ENCODE measurements at places on chromosomes 6 and 20.

DNA sequence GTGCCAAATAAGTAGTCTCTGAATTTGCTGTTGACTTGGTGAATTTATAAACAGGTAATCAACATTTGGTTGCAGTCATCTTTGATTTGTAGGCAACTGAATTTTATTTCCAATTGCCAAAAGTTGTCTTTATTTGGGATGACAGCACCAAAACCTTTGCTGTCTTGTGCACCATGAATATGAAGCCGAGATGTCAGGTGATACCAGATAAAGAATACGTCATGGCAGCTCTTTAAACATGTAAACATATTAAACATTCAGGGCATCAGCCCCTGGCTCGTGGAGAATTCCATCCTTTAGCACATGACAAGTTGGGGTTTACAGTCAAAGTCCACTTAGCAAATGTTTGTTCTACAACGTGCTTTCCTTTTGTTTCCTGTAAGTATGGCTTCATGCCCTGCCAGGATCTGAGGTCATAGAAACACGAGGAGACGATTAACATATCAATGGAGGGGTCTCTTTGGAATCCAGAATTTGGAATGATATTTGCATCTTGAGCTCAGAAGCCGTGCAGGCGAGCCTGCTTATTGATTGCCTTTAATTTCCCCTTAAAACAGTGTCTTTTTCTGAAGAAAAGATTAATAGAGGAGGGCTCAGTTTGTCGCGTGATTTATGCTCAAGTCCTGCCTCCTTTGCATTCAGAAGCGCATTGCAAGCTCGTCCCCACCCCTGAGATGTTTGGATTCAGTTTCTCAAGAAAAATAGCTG is 170.2 kb upstream of the ZNF217 start:
- no peak for DNase-seq

DNA sequence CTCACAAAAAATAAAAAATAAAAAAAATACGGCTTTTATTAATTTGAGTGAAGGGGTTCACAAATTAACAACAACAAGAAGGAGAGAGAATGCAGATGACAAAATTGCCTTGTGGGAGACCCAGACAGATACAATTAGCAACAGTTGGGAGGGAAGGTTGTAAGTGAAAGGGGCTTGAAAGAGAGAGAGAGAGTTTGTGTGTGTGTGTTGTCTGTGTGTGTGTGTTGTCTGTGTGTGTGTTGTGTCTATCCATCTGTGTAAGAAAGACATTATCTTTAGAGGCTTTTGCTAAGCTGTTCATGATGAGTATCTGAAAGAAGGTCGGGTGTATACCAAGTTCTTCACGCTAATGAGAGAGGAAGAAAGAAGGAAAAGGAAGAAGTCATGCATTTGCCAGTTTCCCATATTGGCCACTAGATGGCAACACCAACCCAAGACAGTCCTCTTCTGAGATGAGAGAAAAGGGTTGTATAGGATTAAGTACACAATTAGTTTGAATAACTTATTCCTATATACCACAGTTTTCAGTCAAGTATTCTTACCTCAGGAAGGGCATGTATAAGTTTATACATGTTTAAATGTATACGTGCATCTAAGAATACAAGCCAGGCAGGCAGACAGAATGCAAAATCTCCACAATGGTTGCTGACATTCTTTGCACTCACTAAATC is 63.7 kb upstream of the CD2AP start:
- DNase-seq, result no peak

GRCh38 chr20:58706150-58706892 is 13.7 kb downstream of the NPEPL1 start:
- no peak for DNase-seq

GRCh38 chr20:60480950-60481742 is 522.9 kb downstream of the CDH26 start:
- no peak for DNase-seq

DNA sequence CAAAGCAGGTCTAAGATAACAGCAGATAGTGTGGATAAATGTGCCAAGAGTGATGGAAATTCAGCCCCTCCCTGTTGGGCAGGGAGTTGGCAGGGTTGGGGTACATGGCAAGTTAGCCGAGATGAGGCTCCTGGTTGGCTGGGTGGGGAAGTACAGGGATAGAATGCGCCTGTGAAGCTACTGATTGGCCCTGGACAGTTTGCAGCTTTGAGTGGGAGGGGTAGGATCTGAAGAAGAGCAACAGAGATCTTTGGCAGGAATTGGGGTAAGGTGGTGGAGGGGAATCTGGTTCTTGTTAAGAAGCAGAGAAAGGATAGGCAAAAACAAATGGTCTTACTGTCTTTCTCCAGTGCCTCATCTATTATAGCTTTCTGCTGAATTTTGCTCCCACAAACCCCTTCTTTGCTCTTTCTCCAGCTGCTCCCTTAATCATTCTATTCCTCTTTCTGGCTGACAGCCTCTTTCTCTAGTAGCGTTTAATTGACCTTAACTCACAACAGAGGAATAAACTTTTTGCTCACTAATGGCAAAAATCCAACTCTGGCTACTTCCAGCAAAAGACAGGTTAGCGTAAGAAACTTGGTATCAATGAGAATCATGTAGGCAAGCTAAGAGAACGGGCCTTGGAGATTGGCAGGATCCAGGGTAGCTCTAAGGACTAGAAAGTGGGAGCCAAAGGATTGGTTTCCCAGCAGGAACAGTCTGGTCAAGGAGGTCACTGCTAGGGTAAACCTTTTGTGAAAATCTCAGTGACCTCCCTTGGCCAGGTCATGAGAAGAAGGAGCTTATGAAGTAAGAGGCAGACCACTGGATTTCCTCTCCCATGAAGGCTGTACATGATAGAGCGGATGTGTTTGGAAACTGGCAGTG is 86.3 kb upstream of the CARMIL1 start:
- no peak for DNase-seq

DNA sequence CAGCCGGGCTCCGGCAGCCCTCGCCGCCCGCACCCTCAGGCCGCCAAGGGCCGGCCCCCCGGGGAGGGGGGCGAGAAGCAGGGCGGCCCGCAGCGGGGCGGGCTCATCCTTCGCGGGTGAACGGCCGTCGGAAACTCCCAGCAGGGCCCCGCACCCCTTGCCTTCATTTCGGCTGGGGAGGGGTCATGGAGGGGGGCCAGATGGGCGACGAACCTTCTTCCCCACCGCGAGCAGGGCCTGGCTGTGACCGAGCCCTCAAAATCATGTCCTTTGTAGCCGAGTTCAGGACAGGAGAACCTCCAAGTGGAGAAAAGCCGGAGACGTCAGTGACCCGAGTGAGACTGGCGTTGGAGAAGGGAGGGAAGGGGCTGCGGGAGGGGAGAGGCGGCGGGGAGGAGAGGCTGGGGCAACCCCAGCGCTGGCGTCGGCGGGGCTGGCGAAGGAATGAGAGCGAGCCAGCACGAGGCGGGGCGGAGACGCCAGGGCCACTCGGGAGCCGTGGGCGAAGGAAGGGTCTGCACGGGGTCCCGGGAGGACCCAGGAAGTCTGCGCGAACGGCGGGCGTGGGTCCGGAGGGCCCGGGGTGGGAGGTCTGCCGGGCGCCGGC is 571 bp upstream of the FOXC1 start:
- no peak for DNase-seq

- DNase-seq, result no peak
These were observed 21.0 kb downstream of the SLC13A3 start for GRCh38 chr20:46630306-46630705.

DNA sequence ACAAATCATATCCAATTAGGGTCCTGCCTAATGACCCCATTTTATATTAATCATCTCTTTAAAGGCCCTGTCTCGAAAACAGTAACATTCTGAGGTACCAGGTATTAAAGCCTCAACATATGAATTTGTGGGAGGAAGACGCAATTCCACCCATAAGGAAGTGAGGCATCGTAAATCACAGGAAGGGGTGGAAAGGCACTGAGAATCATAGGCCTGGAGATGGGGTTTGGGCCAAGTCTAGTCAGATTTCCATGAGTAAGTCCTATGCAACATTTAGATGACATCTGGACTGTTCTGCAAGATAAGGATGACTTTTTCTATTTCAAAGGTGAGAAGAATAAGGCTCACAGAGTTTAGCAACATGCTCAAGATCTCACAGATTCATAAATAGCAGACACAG is 534.0 kb downstream of the KHDRBS2 start:
- DNase-seq, result no peak

DNA sequence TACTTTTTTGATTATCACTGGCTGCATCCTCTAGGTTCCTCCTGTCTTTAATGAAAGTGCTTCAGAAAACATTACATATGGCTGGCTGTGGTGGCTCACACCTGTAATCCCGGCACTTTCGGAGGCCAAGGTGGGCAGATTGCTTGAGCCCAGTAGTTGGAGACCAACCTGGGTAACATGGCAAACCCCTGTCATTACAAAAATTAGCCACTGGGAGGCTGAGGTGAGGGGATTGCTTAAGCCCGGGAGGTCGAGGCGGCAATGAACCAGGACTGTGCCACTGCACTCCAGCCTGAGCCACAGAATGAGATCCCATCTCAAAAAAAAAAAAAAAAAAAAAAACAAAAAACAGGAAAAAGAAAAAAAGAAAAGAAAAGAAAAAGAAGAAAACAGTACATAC is 35.3 kb downstream of the BEND3 start:
- DNase-seq, result no peak

- no peak for DNase-seq
These were observed 178.0 kb upstream of the AFDN start for GRCh38 chr6:167648501-167649278.

GRCh38 chr20:3765171-3765882 is 2.2 kb downstream of the ADISSP start:
- DNase-seq, result no peak

DNA sequence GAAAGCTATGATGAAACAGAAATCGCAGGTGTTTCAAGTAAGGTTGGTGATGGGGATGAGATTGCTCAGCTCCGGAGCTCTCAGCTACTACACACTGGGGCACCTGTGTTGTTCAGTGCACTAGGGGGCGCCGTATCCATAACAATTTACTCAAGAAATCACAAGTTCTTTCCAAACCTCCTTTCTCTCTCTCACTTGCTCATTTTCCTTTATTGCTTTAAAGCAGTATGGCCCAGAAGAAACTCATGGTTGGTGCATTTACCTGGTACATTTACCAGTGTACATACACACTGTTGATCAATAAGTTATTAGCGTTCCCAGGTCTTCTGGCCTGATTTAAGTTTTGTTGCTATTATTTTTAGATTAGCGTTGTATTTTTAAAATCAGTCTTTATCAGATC is 235.2 kb upstream of the TAB2 start:
- peak; percentile 73 for DNase-seq

GRCh38 chr6:8627085-8627861 is 191.9 kb upstream of the SLC35B3 start:
- DNase-seq, result no peak

DNA sequence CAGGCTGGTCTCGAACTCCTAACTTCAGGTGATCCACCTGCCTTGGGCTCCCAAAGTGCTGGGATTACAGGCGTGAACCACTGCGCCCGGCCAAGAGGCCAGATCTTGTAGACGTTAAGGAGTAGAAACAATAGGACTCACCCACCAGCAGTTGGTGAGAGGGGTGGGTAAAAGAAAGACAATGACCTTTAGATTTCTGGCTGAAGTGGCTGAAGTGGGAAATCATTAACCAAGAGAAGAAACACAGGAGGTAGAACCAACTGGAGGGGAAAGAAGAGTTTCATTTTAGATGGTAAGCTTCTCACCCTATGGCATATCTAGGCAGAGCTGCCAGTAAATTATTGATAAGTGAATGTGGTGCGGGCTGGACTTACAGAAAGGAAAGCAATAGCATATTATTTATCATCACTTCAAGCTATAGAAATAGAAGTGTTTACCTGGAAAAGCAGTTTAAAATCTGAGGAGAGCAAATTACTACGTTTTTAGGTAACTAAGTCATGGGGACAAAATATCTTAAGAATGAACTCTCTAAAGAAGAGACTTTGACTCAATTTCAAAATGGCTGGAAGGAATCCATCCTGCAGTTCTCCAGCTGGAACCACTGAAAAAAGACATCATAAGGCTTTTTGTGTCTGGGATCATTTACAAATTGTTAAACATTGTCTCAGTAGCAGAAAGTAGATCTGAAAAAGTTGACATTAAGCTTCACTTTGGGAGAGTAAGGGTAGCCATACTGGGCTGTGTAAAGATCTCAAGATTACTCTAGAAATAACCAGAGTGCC is 109.6 kb downstream of the ALDH8A1 start:
- DNase-seq, result no peak

- DNase-seq, result no peak
These were observed 234.2 kb upstream of the SULF2 start for GRCh38 chr20:48019496-48019895.

- no peak for DNase-seq
These were observed 19.1 kb upstream of the HLA-DQB1 start for GRCh38 chr6:32685603-32686002.

GRCh38 chr6:107699697-107700325 is 124.3 kb downstream of the SCML4 start:
- DNase-seq, result no peak

DNA sequence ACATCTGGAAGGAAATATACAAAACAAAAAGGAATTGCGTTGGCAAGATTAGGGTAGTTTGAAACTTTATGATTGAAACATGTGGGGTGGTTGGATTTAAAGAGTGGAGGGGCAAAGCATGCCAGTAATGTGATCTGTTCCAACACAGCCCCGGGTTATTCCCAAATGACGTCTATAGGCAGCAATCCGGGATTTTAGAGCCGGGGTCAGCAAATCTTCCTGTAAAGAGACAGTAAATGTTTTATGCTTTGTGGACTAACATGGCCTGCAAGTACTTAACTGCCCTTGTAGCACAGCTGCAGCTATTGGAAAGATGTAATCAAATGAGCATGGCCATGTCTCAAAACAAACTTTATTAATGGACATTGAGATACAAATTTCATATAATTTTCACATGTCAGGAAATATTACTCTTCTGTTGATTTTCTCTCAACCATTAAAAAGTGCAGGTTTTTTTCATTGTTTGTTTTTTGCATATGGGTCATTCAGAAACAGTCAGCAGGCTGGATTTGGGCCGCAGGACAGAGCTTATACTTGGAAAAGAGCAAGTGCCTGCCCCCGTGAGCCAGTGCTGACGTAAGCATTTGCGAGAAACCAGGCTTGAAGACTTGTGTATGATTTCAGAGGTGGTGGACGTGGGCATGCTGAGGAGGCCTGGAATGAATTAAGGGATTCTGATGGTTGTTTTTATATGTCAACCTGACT is 136.5 kb downstream of the DOK5 start:
- DNase-seq, result no peak

GRCh38 chr6:25706314-25707014 is 48.1 kb upstream of the SLC17A4 start:
- DNase-seq, result no peak

- DNase-seq, result no peak
These were observed 8.9 kb downstream of the SNHG17 start for GRCh38 chr20:38426006-38426897.

DNA sequence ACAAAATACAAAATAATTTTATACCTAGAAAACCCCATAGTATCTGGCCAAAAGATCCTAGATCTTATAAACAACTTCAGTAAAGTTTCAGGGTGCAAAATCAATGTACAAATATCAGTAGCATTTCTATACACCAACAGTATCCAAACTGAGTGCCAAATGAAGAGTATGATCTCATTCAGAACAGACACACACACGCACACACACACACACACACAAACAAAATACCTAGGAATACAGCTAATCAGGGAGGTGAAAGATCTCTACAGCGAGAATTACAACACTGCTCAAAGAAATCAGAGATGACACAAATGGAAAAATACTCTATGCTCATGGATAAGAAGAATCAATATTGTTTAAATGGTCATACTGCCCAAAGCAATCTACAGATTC is 49.2 kb downstream of the TOMM6 start:
- DNase-seq, result no peak

GRCh38 chr6:144652292-144652891 is 367.3 kb downstream of the UTRN start:
- DNase-seq, result no peak

All from activated CD4-positive, alpha-beta T cell treated with anti-CD3 and anti-CD28 coated beads for 1 hour (primary cell).